Ascending aorta (tissue), 2 donors: ENCODE measurements at places on chromosomes 7 and 10. TPM values are rescaled to one million over a fixed set of nuclear protein-coding genes. Genes with fewer than 3 reads are reported as not detected.

- DNase-seq, result no peak
Measured at GRCh38 chr10:17179002-17179401, 22.5 kb downstream of the TRDMT1 start.

Gene NUTM2A
- 0.11 TPM for total RNA-seq

Gene CALY
- total RNA-seq, result not detected

GRCh38 chr7:121440857-121441503 is 44.9 kb upstream of the FAM3C start:
- DNase-seq, result no peak

DNA sequence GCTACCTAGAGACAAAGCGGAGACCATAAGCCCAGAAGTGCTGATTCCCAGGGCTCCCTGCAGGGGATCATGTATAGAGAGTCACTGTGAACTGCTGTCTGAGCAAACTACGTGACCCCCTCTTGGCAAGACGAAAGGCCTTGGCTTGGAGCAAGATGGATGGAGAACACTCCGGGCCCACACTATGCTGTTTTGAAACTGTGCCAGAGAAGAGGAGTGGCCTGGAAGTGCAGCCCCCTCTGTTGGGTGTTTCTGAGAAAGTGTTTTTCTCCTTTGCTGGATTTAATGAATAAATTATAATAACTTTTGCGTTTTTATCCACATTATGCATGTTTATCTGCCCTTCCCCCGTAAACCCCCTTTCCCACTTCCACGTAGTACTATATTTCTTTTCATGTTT is 639.3 kb upstream of the GALNT17 start:
- DNase-seq, result no peak

- DNase-seq, result no peak
Measured at GRCh38 chr10:11082526-11082925, 64.9 kb downstream of the CELF2 start.

Gene LRRD1
- not detected for total RNA-seq

DNA sequence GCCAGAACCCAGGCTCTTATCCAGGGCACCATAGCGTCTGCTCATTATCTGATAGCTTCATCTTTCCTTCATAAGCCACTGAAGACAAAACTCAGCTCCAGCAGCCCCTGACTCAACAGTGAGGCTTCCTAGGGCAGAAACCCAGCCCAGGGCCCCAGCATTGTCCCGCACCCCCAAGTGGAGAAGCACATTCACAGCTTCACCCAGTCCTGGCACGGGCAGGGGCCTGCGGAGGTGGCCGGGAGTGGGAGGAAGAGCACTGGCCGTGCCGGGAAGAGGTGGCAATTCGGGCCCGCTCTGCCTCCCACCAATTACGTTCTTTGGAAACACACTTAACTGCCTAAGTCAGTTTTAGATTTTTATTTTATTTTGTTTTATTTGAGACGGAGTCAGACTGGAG is 10.3 kb upstream of the CALML5 start:
- DNase-seq, result no peak

DNA sequence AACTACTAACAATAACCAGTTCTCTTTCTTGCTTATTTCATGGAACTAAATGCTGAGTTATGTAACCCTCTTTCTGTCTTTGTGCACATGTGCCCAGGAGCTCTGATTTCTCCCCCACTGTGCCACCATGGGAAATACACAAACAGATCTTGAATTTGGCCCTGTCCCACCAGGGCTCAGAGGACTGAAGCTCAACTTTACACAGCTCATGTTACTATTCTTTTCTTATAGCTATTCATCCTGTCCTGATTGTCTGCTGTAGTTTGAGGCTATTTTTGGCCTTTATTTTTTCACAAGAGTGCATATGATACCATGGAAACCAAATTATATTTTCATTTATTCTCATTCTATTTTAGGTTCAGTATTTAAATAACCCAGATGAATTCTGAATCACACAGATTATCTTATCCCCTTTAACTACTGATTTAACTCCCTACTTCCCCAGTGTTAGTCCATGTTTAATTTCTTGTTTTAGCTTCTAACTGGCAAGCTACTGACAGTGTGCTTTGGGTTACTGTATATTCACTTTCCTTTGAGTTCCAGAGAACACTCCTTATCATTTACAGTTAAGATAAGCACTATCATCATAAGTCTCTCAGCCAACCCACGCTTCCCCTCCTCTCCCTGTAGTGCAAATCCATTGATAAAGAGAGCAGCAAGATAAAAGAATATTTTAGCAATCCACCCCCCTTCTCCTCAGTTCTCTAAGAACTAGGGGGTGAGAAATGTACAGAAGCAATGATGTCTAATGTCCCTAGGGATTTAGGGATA is 71.8 kb upstream of the GSDME start:
- no peak for DNase-seq

DNA sequence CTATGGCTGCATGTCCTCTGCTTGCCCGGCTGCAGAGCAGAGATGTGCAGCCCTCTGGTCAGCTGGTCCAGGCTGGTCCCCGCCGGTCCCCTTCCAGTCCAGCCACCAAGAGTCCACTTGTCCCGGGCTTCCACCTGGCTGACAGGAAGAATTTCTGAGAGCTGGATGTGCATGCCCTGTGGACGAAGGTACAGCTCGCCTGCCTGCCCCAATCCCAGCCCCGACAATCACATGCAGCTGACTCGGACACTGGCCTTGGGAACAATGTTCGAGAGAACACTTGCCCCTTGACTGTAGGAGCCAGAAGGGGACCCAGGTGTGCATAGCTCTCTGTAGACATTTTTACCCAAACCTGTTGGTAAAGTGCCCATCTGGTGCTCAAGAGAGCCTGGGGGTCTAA is 11.8 kb downstream of the AVPI1 start:
- no peak for DNase-seq

Gene CTTNBP2
- total RNA-seq, result 3.0 TPM

DNA sequence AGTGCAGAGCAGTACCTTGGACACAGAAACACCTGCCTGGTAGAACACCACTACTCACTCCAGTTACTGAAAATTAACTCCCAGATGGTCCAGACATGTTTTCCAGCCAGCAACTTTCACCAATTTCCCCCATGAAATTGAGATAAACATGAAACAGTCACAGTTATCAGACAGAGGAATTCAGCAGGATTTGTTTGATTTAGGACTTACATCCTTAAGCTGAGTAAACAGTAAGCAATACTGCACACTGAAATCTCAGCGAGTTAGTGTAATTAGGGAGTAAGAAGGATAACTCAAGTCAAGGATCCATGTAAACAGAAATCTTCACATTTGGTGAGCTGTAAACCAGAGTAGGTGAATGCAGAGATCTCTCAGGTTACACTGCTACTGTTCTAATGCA is 353.5 kb downstream of the ELMO1 start:
- DNase-seq, result no peak

- DNase-seq, result no peak
Measured at GRCh38 chr7:91353848-91354247, 89.6 kb downstream of the FZD1 start.

DNA sequence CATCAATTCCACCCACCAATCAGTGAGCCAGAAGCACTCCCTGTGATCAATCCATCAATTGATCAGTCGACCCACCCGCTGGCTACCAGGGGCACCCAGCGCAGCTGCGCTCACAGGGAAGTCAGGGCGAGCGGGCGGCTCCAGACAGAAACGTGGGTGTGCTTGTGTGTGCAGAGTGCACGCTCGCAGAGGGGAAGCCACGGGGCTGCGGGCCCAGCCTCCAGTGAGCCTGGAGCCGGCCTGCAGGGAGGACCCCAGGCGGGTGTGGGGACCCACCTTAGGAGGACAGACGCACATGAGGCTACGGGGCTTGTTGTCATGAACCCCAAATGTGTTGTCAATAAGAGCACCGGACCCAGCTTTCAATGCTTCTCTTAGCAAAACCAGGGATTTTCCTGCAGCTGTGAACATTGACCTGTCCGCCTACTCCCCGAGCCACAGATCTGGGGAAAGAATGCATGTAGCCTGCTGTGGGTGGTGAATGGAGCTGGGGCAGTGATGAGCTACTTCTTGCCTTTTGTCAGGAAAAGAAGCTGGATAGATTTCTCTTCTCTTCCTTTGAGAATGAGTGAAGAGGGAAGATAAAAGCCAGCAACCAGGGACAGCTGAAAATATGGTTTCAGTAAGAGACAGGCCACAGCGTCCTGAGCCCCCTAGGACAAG is 497.8 kb downstream of the DNAJB6 start:
- DNase-seq, result no peak

DNA sequence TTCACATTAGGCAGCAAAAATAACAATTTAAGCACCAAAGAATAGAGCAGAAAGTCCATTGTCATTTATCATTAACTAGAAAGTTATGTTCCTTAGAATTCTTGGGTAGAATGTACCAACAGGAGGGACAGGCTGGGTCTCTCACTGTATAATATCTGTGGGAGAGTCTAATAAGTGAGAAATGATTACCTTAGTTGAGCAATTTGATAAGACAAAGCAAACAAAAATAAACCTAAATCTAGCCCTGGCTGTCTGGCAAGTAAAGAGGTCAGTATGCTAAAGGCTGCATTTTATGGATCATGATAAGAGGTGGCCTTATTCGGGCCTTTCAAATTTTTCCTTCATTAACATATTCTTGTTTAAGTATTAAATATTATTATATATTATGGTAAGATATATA is 35.6 kb downstream of the THNSL1 start:
- no peak for DNase-seq

DNA sequence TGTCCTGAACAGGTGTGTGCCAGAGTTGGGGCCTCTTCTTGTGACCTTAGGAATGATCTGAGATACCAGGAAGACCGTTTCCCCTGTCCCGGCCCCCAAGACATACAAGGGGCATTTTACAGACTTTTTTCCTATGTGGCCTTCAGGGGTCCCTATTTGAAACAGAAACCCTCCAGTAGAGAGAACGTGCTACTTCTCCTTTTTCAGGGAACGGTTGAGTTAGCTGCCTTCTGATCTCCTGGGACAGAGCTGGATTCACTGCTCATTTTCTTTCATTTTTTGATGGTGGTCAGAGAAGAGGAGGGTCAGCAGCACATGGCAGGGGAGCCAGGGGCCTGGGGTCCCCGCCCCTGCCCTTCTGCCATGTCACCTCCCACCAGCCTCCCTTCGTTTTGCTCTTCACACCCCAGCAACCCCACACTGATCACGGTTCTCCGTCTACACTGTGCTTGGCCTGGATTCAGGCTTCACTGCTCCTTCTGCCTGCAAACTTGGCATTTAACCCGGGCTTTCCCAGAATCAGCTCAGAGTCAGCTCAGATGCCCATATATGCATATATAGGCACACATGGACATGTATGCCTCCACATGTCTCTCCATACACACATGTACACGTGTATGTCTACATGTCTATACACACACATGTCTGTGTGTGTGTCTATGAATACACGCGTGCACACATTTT is 138.1 kb upstream of the BTBD16 start:
- no peak for DNase-seq

GRCh38 chr7:127730658-127731276 is 78.8 kb downstream of the SND1 start:
- no peak for DNase-seq

GRCh38 chr10:100153239-100153825 is 32.5 kb downstream of the ERLIN1 start:
- DNase-seq, result no peak

DNA sequence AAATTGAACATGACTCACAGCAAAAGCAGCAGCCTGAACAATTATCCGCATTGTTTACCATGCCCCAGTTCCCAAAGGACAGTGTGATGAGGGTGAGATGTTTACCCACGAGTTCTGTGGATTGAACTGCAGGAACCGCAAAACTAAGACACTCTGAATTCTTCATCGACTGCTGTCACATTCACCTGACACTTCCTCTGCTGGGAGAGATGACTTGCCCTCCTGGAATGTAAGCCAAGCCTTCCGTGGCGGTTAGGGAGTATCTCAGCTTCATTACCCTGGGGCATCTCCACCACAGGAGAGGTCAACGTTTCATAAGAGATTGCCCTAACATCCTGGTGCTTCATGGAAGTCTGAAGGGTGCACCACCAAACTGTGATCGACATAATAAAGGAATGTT is 374.6 kb upstream of the ADARB2 start:
- no peak for DNase-seq

Gene DNAJC12
- total RNA-seq, result 3.2 TPM
